ENCODE measurements at places on chromosomes 2 and 18.

- DNase-seq, result no peak
Measured at GRCh38 chr2:128654408-128654807, 335.7 kb upstream of the HS6ST1 start.

DNA sequence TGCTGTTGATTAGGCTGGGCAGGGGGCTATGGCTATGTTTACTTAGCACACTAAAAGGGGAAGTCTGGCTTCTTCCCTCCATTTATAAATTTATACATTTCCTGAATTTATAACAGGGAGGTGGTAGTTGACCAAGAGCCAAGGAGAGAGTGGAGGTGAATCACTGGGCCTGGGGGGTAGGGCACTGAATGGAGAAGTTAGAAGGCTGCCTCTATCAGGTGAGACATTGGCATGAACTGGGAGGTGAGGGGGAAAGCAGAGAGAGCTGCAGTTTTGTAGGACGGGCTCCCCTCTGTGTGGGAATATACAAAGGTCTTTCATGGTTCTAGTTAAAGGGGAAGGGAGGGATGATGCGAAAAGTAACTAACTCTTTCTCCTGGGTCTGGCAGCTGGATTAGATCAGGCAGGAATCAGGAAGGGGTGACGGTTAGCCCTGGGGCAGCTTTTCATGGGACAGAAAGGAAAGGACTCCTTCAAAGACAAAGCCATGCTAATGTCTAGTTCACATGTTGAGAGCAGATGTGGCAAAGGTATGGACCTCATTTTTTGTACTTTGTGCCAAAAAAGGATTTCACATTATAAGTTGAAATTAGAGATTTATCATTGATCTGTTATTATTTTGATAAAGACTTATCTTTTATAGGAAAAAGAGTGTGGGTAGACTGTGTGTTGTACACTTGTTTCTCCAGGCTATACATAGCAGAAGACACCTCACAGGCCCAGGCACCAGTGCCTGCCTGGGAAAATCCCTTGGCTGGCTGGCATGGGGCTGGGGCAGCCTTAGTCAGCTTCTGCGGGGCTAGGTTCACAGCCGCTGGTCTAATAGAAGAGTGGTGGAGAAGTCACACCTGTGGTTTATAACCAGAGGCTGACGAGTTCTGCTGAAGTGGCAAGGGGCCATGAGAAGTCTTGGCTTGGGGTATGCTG, 158.7 kb downstream of the CLIP4 start:
- no peak for DNase-seq

GRCh38 chr2:9269295-9269694, 62.7 kb downstream of the ASAP2 start:
- no peak for DNase-seq

DNA sequence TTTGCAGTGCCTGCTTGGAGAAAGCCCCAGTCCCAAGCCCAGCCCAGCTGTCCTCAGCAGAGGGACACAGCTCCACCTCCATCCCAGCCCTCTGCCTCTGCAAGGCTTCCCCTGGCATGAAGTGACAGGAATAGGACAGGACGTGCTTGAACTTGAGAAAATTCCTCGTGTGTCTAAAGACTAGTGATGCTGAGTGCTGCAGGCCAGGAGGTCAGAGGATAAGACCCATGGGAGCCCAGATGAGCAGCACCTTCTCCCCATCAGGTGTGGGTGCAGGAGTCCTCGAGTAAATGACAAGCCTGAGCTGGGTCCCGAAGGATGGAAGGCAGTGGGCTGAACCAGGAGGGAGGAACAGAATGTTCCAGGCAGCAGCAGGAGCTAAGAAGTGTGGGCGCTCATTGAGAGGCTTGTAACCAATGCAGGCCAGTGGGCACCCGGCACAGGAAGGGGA, 67.8 kb upstream of the UXS1 start:
- no peak for DNase-seq

DNA sequence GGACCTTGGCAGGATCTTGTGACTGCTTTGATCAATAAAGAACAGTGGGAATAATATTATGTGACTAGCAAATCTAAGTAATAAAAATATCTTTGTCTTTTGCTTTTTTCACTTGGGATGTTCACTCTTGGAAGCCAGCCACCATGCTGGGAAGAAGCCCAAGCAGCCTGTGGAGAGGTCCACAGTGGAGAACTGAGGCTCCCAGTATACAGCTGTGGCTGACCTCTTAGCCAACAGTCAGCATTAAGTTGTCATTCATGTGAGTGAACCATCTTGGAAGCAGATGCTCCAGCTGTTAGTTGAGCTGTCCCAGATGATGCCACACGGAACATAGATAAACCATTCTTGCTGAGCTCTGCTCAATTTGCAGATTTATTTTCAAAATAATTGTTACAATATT, 160.0 kb downstream of the OSR1 start:
- DNase-seq, result no peak

DNA sequence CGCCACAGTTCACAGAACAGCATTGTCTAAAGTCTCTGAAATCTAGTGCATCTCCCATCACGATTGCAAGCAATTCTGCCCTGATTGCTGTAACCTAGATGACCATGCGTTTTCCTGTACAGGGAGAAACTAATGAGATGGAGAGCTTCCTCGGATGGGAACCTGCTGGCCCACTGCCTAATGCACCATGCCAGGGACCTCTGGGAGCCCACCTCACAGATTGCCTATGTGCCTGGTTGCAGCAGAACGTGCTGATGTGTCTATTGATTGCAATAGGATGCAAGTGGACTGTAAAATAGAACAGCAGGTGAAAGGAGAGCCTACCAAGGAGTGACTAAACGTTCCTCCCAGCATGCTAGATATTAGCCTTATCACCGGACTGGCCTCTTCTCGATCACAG, 141.0 kb upstream of the RAB12 start:
- no peak for DNase-seq

DNA sequence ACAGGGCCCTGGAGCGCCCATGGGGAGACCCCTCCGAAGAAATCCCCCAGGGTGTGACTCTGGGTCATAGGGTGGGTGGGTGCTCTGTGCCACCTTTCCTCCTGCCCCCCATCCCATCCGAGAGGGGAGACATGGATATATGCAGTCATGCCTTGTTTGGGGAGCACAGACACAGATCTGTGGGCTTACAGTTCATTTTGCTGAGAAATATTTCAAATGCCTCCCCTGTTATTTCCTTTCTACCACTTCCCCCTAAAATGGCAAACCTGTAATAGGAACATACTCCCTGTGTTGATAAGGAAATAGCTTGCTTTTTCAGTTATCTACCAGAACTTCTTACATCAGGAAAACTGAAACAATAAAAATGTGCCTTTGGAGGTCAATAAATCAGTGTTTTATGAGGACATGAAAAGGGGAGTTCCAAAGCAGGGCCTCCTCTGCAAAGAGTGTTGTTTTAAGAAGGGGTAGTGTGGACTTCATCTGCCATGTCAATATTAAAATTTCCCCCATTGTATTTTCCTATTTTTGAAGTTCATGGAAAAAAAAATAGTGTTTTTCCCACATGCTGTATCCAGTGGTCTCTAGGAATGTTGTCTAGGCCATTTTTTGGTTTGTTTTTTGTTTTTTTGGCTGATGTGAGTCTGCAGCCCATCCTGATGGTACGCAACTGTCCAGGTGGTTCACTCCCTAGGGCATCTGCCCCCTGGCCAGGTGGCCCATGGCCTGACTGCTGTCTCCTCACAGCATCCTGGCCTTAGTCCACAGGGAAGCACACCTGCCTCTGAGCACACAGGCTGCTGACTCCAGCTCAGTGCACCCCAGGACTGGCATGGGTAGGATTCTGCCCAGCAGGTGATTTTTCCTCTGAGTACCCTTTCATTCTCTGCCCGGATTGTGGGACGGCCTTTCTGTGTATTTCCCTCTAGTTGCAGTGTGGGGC, 3.7 kb downstream of the TNFRSF11A start:
- no peak for DNase-seq

GRCh38 chr2:26317377-26318105, 28.4 kb upstream of the SELENOI start:
- DNase-seq, result no peak

- DNase-seq, result peak; percentile 4
Measured at GRCh38 chr2:119290859-119291587, 67.4 kb downstream of the STEAP3 start.

DNA sequence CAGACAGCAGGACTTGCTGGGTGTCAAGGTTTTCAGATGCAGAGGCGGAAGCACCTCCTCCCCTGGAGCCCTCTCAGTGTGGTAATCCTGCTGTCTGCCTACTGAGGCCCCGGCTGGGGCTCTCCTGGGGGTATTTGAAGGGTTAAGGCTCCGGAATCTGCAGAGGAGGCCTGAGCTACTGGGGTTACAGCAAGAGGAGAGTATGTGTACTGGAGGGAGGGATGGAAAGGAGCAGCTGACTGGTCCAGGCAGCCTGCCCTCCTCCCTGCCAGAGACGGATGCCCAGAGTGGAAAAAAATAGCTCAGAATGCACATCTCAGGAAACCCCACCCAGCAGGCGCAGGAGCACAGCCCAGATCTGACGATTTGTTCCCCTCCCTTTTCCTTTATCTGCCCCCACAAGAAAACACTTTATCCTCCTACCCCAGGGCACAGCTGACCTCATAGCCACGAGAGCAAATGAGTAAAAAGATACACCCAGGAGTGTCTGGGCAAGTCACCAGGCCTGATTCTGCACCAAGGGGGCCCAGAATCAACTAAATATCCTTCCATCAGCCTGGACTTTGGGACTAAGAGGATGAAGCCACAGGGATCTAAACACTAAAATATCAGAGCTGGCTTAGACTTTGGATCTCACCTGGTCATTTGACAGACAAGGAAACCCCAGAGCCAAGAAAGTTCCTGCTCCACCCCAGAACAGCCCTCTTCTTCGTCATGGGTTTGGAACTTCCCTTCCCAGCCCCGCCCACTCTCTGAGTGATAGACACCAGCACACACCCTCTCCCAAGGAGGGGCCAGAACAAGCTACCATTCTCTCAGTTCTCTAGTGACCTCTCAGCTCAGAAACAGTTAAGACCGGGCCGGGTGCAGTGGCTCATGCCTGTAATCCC, 5.5 kb downstream of the TMBIM1 start:
- DNase-seq, result peak; percentile 90

DNA sequence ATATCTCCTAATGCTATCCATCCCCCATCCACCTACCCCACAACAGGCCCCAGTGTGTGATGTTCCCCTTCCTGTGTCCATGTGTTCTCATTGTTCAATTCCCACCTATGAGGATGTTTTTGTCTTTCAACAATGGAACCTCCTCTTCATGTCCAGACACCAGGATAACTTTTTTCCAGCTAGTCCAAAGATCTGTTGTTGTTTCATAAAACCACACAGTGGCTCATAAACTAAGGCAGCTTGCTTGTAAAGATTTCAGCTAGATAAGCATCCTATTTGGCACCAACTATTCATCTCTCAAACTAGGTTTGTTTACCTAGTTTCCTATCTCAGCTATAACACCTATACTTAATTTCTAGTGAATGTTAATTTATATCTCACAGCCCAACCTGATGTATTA, 937.7 kb downstream of the TRIB2 start:
- no peak for DNase-seq
